A673 (cell line): ENCODE measurements at places on chromosomes 12 and 14. TPM values are rescaled to one million over a fixed set of nuclear protein-coding genes. Genes with fewer than 3 reads are reported as not detected.
A peak's percentile ranks its signal among the peaks of the same experiment; 100 is the strongest.

Gene HOXC12
- 4.6 and 6.1 TPM in 2 replicates for total RNA-seq

Gene SERPINA5
- total RNA-seq: not detected in 2 replicates

Gene CPNE8
- total RNA-seq: 0.90 and 1.3 TPM in 2 replicates

Gene ANKRD33
- total RNA-seq: not detected in 2 replicates

Gene TAS2R46
- total RNA-seq: 2.2 and 3.1 TPM in 2 replicates

Gene OR4E2
- 10.8 and 11.8 TPM in 2 replicates for total RNA-seq

Gene PZP
- not detected in 2 replicates for total RNA-seq

Gene CLEC1A
- total RNA-seq: not detected in 2 replicates

Gene LTB4R
- total RNA-seq: 6.6 and 8.9 TPM in 2 replicates

Gene PLEK2
- total RNA-seq: 3.7 and 6.8 TPM in 2 replicates

Gene DCN
- 3.5 and 3.6 TPM in 2 replicates for total RNA-seq

Gene KRT2
- total RNA-seq: not detected in 2 replicates

Gene IFI27
- total RNA-seq: 3.7 and 4.9 TPM in 2 replicates

Gene PLEKHH1
- total RNA-seq: 8.9 and 13.7 TPM in 2 replicates

Gene SMCO3
- not detected in 2 replicates for total RNA-seq

Gene SLC4A8
- total RNA-seq: 0.73 and 1.1 TPM in 2 replicates

Gene SLCO1B1
- total RNA-seq: not detected in 2 replicates

Gene GARIN6
- total RNA-seq: not detected in 2 replicates

Gene LPAR5
- total RNA-seq: 0.15 and 0.17 TPM in 2 replicates

Gene PAX9
- 23.4 and 26.2 TPM in 2 replicates for total RNA-seq

DNA sequence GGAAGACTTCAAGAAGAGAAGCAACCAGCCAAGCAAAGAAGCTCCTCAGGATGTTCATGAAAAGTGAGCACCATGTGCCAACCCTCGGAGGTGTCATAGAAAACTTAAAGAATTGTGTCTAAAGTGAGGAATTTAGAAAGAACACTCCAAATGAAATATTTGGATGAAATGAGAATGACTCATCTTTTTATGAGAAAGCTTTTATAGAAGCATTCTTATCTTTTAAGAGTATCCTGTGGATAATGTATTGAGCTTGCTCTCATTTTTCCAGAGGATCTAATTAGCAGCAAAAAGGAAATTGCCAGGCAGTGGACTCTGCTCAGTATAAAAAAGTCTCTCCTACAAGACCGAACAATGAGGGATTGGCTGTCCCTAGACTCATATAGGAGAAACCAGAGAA lies 454.9 kb downstream of the LRIG3 start:
- DNase-seq: peak; percentile 64

DNA sequence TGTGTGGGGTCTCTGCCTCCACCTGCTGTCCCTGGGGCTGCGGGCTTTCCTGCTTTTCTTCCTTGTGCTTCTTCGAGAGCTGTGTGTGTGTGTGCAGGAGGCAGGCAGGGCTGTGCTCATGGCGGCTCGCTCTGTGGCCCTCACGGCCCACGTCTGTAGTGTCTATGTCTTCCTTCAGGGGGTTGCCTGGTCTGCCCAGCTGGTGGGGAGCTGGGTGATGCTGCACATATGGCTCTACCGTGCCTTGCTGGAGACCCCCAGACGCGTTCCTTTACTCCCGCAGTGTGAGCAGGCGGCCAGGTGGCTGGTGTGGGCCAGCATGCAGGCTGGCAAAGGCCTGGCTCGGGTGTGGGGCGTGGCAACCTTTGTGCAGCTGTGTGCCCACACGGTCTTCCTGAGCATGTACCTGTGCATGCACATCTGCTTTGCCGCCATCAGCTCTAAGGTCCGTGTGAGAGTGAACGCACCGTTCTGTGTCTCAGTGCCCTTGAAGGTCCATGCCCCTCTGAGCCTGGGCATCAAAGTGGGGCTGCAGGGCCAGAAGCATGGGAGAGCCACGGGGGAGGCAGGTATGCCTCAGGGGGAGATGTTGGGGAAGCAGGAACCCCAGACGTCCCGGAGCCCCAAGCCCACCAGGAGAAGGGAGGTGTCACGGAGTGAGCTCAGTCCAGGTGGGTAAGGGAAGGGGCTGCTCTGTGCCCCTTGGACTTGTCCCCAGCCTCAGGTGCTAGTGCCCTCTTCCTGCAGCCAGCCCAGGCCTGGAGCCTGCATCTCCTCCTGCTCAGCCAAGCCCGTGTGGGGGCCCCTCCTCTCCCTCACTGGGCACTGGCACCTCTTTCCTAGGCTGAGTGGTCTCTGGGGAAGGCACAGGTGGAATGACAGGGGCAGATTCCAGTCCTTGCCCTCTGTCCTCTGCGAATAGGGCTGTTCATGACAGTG lies 26.4 kb downstream of the CLSTN3 start:
- no peak for DNase-seq

DNA sequence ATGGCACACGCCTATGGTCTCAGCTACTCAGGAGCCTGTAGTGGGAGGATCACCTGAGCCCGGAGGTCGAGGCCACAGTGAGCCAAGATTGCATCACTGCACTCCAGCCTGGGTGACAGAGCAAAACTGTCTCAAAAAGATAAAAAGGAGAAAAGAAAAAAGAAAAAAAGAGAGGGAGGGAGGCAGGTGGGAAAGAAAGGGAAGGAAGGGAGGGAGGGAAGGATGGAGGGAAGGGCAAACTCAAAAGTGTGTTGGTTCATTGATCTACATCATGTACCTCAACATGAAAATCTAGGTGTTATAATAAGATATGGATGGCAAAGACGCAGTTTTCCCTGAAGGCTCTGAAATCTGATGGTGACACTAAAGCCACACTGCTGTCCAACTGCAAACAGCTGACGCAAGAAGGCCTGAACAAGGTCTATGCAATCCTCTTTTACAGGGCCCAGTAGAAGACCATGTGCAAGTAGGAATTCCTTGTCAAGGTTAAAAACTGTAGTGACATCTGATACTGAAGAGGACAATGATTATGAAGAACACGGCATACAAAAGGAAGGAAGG lies 143.6 kb downstream of the ITPR2 start:
- no peak for DNase-seq

DNA sequence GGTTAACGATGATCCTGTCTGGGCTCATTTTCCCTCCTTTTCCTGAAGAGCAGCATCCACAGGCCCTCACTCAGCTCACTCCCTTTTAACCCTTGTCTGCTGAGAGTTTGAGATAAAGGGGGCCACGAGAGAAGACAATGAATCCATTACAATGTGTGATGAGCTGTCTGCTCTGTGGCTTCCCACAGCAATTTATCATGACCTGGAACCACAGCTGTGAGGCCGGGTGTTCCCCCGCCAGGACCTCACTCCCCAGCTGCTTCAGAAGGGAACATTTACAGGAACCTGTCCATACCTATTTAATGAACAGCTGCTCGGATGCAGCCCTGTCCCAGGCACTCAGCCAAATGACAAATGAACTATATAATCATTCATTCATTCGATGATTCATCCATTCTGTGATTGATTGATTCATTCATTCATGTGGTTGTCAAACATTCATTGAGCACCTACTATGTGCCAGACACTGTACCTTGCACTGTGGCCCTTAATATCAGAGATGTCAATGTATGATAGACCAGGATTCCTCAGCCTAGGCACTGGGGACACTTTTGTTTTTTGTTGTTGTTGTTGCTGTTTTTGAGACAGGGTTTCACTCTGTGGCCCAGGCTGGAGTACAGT lies 18.5 kb upstream of the P2RX7 start:
- DNase-seq: no peak

GRCh38 chr12:57199191-57199590 lies 17.4 kb upstream of the NXPH4 start:
- no peak for DNase-seq

DNA sequence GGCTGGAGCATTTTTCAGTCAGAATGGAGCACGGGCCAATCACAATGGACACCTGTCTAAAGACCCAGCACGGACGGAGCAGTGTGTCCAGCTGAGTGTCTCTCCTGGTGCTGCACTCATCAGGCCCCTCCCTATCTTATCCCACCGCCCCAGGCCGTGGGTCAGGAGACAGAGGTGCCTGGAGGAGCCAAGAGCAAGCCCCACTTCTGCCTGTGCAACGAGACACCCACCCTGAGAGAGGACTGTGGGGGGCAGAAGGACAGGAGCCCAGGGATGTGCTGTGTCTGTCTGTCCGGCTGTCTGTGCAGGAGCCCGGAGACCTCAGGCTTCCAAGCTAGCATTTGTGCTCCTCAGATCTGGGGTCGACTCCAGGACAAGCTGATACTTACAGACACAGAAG lies 69.6 kb upstream of the SFSWAP start:
- DNase-seq: no peak

- DNase-seq: no peak
These were observed 557 bp downstream of the COPS7A start for GRCh38 chr12:6724409-6724797.

- DNase-seq: no peak
These were observed 133.1 kb downstream of the TMEM30B start for GRCh38 chr14:61147831-61148549.

DNA sequence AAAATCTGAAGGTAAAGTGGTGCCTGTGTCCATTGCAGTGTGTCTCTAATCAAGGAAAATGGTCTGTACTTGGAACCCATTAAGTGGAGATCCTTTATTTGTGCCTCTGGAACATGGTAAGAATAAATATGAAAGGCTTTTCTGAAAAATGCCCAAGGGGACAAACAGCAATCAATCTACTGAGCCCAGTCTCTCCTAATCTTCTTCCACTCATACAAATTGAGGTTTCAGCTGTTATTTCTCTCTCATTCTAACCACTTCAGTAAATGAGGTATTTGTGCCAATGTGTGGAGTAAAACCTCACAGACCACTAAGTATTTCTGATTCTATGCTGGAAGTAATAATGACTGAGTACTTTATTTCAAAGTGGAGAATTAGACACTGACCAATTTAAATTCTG lies 82.3 kb upstream of the ST8SIA1 start:
- DNase-seq: no peak

GRCh38 chr12:24954261-24954660 lies 5.4 kb upstream of the BCAT1 start:
- DNase-seq: no peak

- no peak for DNase-seq
These were observed 14.1 kb downstream of the GPX2 start for GRCh38 chr14:64928239-64929013.

- no peak for DNase-seq
These were observed 76.6 kb upstream of the GNG2 start for GRCh38 chr14:51783765-51784164.

DNA sequence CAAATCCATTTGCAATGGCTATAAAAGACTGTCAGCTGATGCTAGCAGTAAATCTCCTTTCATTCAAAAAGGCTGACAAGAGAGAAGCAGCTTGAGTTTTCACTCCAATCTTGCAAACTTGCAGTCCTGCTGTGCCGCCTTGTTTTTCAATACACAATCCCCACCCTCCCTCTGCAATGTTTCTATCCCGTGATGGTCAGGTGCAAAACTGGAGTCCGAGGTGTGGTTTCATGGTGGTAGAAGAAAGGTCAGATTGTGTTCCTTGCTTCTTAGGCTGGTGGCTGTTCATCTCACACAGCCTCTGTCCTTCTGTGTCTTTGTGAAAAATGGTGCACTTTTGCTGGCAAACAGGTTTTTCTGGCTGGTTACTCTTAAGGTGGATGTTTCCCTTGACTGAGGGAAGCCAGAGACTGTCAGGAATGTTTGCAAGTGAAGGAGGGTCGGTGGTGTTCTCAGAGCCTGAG lies 27.7 kb upstream of the TBX3 start:
- DNase-seq: no peak

DNA sequence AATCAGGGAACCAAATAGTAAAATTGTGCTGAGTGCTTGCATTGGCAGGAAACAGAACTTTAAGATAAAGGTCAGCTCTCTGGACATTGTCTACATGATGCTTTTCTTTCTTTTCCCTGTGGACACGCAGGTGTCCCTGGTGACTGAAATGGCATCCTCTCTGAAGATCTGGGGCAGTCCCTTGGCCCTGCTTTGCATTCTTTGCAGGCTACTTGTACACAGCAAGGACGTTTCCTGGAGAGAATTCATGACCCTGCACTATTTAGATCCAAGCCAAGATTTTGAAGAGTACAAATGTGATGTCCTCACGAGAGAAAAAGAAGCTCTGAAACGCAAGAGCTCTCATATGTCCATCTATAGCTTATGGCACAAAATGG lies 11.3 kb upstream of the EDDM3A start:
- no peak for DNase-seq

GRCh38 chr14:25833341-25834126 lies 764.3 kb downstream of the NOVA1 start:
- DNase-seq: peak; percentile 87

- no peak for DNase-seq
These were observed 32.1 kb upstream of the GSG1 start for GRCh38 chr12:13135371-13136178.

DNA sequence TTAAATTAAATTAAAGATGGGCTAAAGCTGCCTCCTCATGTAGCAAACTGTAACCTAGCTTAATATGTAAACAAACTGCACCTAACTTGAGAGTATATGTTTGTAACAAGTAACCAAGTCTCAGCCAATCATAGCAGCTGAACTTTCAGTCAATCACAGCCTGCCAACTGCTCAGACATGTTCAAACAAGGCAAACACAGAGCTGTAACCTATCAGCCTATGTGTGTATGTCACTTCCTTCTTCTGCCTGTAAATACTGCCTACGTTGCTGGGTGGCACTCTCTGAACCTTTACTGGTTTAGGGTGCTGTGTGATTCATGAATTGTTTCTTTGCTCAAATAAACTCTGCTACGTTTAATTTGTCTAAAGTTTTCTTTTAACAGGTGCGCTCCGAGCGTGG lies 2.9 kb downstream of the SERPINA6 start:
- DNase-seq: no peak

- DNase-seq: no peak
These were observed 164.1 kb downstream of the EPS8 start for GRCh38 chr12:15625075-15625474.

- DNase-seq: peak; percentile 26
These were observed 188.7 kb downstream of the KITLG start for GRCh38 chr12:88391556-88391955.
